ENCODE measurements at places on chromosomes 2 and 18.

DNA sequence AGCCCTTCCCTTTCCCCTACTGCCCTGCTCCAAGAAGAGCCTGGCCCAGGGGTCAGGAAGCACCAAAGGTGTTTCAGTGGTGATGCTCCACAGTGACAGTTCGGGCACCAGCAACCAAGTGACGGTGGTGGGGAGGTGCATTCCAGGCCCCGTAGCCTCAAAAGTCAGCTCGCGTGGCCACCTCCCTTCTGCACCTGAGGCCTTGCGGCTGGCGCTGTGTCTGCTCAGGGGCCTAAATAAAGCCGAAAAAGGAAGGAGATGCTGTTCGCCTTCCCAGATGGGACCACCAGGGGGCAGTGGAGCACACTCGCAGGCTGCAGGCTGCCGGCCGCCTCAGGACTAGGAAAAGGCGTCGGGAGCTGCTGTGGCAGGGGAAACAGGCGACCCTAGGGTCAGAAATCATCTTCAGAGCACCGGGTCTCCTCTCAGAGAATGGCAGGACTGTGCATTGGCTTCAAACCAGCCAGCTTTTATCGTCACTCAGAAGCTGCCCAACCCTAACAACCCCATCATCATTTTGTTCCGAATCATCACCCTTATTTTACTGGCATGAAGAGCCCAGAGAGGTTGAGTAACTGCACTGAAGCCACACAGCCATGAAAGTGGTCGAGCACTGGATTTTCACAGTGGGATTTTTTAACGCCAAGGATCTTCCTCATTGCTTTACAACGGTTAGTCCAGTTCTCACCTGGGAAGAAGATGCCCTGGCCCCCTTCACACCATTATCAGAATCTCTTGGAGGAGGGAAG is 213.0 kb upstream of the CELF4 start:
- peak; percentile 69 for DNase-seq

DNA sequence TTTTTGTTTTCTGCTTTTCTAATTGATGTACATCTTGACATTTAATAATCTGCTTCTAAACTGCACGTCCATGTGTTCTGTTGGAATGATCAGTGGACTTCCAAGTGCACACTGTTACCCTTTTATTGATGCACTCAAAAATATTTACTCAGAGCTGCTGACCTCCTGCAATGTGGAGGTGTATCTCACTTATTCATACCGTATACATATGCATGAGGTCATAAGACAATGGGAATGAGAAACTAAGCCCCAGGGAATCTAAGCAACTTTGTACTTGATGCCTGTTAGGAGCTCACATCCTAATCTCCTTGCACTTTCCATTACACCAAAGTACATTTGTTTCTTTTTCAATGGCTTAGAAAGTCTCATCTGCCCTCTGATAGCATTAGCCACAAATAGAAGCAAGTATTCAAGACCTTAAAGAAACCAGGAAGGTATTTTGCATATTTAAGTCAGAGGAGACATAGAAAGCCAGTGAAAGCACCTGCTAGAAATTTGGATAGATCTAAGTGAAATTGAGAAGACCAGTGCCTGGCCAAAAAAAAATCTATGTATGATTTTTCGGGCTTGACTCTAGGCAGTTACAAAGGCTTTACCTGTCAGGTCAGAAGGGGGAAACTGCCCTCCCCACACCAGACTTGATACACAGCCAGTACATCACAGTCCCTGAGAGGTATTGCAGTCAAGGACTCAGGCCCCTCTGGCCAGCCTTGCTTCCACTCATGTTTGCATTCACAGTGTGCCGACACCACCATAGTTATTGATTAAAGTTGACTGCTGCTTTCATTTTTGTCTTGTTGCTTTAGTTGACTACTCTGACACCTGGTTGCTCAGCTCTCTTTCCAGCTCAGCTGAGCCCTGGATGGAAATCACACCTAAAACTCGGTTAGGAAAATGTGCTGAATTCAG is 391.7 kb upstream of the CYRIA start:
- DNase-seq, result no peak

GRCh38 chr18:40307627-40308026 is 1647.4 kb upstream of the PIK3C3 start:
- DNase-seq, result no peak

GRCh38 chr18:7221424-7222155 is 9.3 kb upstream of the LRRC30 start:
- DNase-seq, result peak; percentile 84

DNA sequence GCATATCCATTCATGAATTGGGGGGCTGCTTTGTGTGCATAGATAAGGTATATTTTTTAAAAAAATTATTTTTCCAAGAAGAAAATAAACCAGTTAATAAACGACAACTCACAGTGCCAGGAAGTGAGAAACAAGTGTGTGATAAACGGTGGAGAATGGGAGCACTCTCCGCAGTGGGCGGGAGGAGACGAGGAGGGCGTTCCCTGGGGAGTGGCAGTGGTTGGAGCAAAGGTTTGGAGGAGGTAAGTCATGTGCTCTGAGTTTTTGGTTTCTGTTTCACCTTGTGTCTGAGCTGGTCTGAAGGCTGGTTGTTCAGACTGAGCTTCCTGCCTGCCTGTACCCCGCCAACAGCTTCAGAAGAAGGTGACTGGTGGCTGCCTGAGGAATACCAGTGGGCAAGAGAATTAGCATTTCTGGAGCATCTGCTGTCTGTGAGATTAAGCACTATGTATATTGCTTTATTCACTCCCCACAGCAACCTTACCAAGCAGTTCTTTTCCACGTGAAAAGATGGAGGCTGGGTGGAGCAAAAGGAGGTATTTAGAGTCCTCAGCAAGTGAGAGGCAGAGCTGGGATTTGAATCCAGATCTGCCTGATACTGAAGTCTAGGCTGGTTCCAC is 27.0 kb upstream of the CASP8 start:
- DNase-seq, result peak; percentile 84

DNA sequence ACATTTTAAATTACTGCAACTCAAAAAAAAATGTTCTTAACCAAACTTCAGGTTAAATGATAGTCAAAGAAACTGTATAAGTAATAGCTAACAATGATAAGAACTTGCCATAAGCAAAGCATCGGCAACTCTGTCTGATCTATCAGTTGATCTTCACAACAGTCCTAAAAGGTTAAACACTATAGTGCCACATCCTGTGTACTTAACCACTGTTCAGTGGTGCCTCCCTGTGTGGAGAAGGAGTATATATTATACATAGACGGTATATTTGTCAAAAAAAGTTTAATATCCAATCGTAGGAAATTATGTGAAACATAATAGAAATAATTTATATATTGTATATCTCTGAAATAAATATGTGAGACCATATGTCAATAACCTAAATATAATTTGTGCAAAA is 13.0 kb downstream of the DTNA start:
- DNase-seq, result no peak

GRCh38 chr2:80168037-80168436 is 136.5 kb downstream of the LRRTM1 start:
- DNase-seq, result no peak

DNA sequence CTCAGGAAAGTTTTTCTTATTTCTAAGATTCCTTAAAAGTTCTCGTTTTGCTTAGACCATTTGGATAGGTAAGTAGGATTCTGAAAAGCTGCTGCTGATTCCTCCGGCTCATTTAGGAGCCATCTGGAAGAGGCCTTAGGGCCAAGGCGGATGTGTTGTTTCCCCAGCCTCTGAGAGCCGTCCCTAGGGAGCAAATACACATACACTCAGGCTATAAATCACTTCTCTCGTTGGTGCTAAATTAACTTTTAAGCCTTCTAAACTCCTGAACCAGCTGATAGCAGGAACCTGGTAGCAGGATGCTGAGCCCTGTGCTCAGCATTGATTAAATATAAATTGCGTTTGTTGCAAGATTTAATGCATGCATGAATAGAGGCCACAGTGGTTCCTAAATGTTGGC is 109.8 kb downstream of the ADCYAP1 start:
- DNase-seq, result no peak

GRCh38 chr2:240947607-240948006 is 41.5 kb downstream of the CROCC2 start:
- DNase-seq, result no peak

GRCh38 chr18:53795610-53796009 is 428.9 kb downstream of the MBD2 start:
- DNase-seq, result no peak

- DNase-seq, result no peak
Measured at GRCh38 chr2:188477564-188478103, 186.0 kb downstream of the GULP1 start.

DNA sequence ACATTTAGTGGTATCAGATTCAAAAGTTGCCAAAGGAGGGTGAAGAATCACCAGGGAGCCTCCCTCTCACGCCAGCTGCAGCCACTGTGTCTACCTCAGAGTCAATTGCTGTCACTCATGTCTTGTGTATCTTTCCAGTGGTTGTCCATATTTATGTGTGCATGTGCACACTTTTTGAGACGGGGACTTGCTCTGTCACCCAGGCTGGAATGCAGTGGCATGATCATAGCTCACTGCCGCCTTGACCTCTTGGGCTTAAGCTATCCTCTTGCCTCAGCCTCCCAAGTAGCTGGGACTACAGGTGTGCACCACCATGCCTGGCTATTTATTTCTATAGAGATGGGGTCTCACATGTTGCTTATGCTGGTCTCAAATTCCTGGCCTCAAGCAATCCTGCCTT is 4.0 kb downstream of the MOCOS start:
- DNase-seq, result no peak

DNA sequence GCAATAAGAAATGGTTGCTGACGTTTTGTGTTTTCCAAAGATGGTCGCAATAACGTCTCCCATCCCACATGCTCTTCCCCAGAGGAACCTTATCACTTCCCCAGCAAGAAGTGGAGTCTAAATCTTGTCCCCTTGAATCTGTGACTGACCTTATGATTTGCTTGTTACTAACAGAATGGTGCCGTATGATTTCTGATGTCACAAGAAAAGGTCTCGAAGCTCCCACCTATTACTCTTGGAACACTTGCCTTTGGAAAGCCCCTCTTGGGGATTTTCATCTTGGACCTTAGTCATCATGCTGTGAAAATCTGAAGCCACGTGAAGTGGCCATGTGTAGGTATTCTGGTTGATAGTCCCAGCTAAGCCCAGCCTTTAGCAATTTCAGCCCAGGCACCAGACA is 86.2 kb upstream of the GLS start:
- DNase-seq, result no peak
